ENCODE measurements at places on chromosomes 4 and X. TPM values are rescaled to one million over a fixed set of nuclear protein-coding genes. Genes with fewer than 3 reads are reported as not detected.

GRCh38 chr4:67809502-67809901 is 55.3 kb upstream of the GNRHR start:
- DNase-seq, result no peak

- DNase-seq, result no peak
Measured at GRCh38 chrX:93404121-93404520, 269.3 kb downstream of the NAP1L3 start.

DNA sequence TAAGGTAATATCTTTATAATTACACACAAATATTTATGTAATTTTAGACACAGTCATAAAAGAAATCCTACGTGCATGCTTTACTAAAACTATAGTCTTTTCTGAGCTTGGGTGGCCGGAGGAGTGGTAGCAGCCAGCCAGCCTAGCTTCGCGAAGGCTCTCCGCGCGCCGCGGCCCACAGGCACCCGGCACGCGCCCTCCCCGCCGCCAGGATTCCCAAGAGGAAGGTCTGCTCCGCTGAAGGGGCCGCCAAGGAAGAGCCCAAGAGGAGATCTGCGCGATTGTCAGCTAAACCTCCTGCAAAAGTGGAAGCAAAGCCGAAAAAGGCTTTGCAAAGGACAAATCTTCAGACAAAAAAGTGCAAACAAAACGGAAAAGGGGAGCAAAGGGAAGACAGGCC is 8.7 kb upstream of the PJA1 start:
- DNase-seq, result no peak

DNA sequence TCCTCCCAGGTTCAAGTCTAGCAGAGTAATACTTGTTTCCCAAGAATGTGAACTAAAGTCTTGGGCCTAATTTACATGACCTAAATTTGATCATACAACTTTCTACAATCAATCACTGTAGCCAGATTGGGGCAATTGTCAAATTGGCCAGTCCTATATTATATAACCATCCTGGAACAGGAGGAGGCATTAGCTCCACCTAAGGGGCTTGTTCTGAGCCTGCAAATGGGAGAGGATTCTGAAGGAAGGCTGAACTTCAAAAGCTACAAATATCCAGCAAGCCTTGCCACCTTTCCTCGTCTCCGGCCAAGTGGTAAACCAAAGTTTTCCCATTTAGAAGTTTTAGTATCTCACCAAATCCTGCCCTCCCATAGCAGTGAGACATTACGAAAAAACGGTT is 1289.6 kb upstream of the TENM3 start:
- DNase-seq, result no peak

DNA sequence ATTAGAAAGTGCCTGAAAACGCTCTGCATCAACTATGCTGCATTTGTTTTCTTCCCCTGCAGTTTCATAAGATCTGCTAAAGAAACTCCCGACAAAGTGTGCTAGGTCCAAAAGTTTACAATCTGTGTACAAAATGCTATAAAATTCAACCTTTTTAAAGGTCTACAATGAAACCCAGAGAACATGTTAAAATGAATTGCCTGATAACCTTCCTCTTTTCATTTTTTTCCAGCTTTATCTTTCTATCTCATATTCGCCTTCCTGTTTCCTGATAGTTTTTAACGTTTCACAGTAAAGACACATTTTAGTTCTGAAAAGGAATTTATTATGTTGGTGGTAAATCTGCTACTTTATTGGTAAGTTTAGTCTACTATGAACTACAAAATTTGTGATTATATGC is 9.5 kb upstream of the HPGDS start:
- no peak for DNase-seq

- no peak for DNase-seq
Measured at GRCh38 chrX:39726771-39727170, 371.0 kb downstream of the BCOR start.

DNA sequence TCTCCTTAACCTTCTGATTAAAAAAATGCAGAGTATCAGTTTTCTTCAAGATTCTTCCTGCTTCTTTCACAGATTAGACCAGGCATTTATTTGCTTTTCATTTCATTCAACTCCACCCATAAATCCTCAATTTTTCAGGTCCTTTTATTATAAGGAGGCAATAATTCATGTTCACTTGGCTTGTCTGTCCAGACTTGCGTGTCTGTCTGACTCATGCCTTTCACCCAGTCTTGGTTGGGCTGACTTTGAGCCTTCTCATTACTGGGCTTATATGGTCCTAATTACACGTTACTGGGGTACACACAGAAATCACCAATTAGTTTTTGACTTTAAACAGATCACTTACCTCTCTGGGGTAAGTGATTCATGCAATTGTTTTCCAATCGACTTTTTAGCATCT is 48.8 kb upstream of the GALNT7 start:
- DNase-seq, result no peak

DNA sequence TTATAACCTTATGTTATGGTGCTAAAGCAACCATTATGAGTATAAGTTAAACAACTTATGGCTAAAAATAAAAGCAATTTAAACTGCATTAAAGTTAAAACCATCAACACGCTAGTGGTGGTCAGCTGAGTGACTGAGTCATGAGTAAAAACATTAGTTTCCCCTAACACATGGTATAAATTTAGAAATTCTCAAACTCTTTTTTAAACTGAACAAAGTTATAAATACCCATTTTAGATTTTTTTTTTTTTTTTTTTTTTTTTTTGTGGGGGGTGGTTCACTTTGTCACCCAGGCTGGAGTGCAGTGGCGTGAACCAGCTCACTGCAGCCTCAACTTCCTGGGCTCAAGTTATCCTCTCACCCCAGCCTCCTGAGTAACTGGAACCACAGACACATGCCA is 5.4 kb upstream of the BBS7 start:
- DNase-seq, result no peak

DNA sequence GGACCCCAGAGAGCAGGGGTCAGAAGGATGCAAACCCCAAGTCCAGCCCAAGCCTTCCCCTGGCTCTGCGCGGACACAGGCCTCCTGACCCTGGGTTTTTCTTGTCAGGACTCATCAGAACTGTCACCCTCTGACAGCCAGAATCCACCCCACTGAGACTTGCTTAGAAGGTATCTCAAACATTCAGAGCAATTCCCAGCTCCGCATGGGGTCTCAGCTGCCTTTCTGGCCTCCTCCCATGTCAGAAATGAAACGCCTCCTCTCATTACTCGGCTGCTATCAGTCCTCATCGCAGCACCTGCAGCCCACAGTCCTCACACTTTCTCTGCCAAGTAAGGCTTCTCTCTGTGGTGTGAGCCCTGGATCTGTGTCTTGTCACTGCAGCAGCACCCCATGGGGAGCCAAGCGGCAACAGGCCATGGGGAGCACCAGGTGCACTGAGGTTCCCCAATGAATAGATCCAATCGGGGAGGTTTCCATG is 97.8 kb downstream of the WFS1 start:
- DNase-seq, result no peak

GRCh38 chr4:33737726-33738125 is 2506.6 kb downstream of the ARAP2 start:
- DNase-seq, result no peak

DNA sequence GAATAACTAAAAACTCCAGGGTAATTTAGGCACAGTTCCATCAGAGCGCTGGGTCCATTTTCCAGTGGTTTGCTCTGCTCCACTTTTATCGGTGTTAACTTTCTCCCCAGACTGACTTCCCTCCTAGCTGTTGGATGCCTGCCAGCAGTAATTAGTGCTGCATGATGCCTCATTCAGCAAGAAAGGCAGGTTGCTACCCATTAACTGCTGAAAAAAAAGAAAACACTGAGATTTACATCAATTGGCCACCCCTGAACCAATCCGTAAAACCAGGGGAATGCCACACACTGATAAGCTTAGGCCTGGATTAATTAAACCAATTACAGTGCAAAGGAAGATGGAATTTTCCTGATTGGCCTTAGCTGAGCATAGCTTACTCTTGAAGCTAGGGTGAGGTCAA is 182.4 kb upstream of the CXXC4 start:
- no peak for DNase-seq

DNA sequence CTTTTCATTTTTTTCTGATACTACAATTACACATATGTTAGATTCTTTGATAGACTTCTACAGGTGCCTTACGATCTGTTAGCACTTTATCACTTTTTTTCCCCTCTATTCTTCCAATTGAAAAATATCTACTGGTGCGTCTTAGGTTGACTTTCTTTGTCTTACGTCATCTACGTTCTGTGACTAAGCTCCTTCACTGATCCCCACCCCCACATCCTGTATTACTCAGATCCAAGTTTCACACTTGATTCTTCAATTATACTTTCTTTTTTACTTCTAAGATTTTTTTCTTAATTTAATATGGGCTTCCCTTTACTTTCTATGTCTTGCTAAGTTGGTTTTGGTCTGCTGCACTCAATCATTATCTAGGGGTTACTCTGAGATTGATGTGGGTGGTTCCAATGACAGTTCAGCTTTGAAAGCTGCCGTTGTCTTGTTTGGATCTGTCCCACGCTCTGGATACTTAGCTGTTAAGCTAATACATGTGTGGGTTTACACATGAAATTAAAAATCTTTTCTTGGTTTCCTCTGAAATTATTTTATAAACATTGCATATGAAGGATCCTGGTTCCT is 1321.1 kb downstream of the RAPGEF2 start:
- DNase-seq, result no peak

DNA sequence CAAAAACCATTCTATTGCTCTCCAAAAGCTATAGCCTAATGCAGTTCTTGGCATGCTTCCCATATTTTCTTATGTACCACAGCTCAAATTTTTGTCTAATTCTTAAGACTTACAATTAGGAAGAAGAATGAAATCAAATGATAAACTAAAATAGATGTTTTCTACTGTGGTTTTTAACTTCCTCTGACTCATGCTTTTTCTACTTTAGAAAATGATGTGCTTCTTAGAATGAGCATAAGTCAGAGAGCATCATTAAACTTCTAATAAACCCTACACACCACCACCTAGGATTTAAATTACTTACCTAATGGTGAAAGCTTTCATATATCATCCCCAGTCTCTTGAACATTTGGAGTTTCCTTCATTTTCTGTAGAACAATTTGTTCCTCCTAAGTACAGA is 217.0 kb upstream of the NDST3 start:
- DNase-seq, result no peak

DNA sequence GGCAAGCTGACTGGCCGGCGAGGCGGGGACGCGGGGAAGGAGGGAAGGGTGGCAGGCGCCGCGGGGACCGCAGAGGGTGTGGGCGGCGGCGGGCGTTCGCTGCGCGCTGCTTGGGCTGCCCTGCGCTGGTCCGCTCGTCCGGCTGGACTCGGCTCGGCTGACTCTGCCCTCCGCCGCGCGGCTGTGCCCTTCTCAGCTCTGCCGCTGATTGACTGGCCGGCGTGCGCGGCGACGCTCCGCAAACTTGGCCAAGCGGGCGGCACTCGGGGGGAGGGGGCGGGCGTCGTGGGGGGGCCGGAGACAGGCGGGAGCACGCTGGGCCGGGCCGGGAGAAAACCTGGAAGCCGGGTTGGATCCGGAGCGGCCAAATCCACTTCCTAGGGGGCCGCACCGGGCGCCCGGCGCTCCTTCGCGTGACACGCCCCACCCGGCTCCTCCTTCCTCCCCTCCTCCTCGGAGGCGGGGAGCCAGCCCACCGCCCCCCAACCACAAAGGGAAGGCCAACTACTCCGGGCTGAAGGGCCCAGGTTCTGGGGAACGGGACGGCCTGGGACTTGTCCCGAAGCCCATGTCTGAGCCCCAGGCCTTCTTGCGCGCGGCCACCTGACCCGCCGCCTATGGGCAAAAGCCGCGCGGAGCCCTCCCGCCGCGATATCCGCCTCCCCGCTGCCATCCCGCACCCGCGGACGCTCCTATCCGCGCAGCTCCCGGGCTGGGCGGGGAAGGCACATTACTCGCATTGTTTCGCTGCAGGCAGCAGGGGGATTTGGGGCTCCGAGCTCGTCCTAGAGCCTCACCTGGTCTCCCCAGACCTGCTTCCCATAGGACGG is at the start of gene GPC4:
Gene GPC4, minus strand, starts transcription at position 214 of the 830 bp plus-strand sequence. CDS start 524 bp downstream, outside the sequence.
- peak; percentile 73 for DNase-seq

DNA sequence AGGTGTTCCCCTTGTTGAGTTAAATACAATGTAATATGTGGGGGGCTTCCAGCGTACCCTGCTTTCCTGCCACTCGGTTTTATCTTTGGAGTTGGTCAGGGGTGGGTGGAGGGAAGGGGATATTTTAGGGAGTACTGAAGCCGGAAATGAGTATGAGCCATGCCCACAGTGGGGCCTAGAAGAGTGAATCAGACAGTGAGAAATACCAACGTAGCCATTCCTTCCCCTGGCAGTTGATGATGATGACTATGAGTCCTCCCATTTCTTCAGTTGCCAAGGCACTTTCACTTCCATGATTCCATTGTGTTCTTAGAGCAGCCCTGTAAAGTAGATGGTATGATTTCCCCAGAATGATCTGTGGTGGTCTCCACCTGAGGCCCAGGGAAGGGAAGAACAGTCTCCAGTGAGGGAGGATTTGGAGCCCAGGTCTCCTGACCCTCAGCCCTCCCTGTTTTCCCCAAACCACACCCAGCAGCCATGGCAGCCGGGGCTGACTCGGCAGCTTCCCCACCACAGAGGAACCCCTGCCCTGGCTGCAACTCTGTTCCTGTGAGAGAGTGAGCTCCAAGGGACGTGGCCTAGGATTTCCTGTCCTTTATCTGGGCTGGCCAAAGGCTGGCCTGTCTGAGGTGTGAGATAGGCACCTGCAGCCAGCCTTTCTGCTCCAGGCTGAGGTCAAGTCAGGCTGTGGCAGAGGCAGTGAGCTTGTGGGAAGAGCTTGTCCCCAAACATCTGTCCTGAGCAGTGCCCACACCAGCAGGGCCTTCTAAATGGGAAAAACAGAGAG is 52.7 kb downstream of the STARD8 start:
- no peak for DNase-seq

DNA sequence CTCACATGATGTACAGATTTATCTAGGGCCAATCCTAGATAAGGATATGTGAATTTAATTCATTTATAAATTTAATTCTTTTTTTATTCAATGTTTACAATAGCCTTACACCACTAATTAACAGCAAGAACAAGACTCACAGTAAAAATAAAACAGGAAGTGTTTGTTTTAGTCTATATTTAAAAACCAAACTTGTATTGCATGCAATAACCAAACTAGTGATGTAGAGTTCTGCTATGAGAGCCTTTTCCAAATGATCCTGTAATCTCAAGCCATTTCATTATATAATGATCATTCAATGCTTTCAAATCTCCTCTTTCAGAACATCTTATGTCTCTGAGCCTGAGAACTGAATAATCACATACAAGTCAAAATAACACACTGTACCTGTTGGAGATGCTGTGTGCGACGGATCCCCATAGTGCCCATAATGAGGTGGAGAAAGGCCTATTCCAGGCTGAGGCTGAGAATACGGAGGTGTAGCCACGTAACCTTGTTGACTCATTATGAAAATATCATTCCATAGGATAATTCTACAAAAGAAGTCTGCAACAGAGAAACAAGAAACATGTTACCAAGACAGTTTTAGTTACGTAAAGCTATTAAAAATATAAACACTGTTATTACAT is 2.6 kb downstream of the SEC24D start:
- no peak for DNase-seq

The SLC34A2 gene
- not detected for total RNA-seq

The ARL9 gene
- not detected for total RNA-seq

The AMTN gene
- not detected for total RNA-seq

The GAGE12F gene
- not detected for total RNA-seq

The GAB3 gene
- total RNA-seq, result 40.0 TPM

The MSANTD1 gene
- total RNA-seq, result 2.2 TPM

The ARHGEF38 gene
- not detected for total RNA-seq
